ENCODE measurements at places on chromosomes 5 and 9.
A peak's percentile ranks its signal among the peaks of the same experiment; 100 is the strongest.

- DNase-seq, result no peak
Measured at GRCh38 chr5:139848508-139849100, 53.0 kb downstream of the PSD2 start.

DNA sequence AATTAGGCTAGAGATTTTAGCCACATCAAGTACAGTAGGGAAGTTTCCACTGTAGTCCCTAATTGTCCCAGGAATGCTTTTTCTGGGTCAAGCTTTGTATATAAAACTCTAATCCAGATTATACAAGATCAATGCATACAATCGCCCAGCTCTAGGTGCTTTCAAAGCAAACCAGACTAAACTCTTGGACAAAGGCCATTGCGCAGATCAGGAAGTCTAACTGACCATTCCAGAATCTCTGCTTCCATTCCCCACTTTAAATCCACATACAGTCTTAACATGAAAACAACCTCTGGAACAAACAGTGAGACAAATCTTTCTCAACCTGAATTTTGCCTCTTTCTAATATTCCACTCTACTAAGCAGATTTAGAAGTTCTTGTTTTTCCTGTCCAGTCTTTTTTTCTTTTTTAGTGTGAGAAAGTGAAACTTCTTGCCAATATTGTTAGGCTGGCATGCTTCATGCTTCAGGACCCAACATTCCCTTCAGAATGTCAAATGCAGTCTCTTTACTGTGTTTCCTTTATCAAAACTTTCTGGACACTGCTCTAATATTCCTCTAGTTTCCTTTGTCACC is 76.1 kb downstream of the ITGA1 start:
- DNase-seq, result no peak

DNA sequence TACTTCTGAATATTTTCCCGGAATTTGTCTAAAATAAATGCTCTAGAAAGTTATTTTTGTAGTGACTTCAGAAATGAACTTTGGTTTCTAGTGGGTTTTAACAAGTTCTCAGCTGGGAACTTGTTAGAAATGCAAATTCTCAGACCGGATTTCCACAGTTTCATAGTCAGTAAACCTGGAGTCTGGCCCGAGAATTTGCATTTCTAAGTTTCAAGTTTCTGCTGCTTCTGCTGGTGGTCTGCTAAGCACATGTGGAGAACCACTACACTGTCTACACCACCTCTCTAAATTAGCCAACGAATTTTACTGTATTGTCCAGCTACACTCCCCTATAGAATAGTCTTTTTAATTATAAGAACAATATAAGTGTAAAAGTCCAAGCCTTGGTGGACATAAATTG is 208.0 kb downstream of the CHSY3 start:
- DNase-seq, result no peak

GRCh38 chr9:3879726-3880505 is 354.1 kb upstream of the RFX3 start:
- DNase-seq, result no peak

DNA sequence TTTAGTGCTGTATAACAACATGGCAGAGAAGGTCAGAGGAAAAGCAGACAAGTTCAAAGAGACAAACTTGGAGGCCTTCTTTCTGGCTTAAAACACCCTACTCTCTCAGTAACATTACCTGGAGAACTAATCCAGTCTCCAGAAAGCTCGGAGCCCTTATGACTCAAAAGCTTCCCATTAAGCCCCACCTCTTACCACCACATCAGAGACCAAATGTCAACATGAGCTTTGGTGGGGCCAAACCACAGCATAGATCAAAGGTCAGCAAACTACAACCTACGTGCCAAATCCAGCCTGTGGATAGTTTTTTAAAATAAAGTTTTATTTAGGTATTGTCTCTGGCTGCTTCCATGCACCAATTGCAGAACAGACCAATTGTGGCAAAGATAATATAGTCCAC is 589.9 kb downstream of the DNAH5 start:
- no peak for DNase-seq

- DNase-seq, result no peak
Measured at GRCh38 chr9:26687421-26687820, 205.2 kb downstream of the CAAP1 start.

- no peak for DNase-seq
Measured at GRCh38 chr9:136185596-136186366, 19.1 kb downstream of the LHX3 start.

- peak; percentile 98 for DNase-seq
Measured at GRCh38 chr9:114385397-114386181, 2.2 kb downstream of the AKNA start.

DNA sequence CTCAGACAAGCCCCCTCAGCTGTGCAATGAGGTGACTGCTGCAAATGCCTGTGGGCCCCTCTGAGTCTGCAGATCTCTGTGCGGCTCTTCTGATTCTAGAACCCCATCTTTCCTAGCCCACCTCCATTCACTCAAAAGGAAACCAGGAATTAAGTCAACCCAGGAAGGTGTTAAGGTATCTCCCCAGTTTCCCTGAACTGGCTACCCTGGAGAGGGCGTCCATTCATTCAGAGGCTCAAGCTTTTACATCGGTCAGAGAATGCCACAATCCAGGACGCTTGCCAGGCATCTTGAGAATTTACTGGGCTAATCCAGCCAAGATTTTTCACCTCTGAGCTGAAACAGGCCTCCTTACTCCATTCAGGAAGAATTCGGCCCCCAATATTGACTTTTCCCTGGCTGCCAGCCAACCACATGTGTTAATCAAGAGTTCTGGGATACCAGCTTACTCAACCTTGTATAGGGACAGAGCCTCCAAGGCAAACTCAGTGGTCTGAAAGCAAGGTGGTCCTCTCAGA is 889 bp upstream of the ADAMTS12 start:
- DNase-seq, result no peak

GRCh38 chr5:177212242-177212641 is 78.7 kb downstream of the NSD1 start:
- DNase-seq, result no peak

GRCh38 chr5:10288592-10289219 is 19.0 kb downstream of the CMBL start:
- DNase-seq, result no peak

- DNase-seq, result no peak
Measured at GRCh38 chr5:68949256-68949655, 144.6 kb upstream of the SLC30A5 start.

GRCh38 chr9:31588006-31588405 is 796.4 kb upstream of the ACO1 start:
- DNase-seq, result no peak

- DNase-seq, result no peak
Measured at GRCh38 chr5:3584724-3585531, 10.7 kb upstream of the IRX1 start.

GRCh38 chr5:139251281-139251687 is 42.3 kb upstream of the MATR3 start:
- peak; percentile 49 for DNase-seq

GRCh38 chr5:75601567-75601966 is 9.7 kb upstream of the ANKDD1B start:
- no peak for DNase-seq

DNA sequence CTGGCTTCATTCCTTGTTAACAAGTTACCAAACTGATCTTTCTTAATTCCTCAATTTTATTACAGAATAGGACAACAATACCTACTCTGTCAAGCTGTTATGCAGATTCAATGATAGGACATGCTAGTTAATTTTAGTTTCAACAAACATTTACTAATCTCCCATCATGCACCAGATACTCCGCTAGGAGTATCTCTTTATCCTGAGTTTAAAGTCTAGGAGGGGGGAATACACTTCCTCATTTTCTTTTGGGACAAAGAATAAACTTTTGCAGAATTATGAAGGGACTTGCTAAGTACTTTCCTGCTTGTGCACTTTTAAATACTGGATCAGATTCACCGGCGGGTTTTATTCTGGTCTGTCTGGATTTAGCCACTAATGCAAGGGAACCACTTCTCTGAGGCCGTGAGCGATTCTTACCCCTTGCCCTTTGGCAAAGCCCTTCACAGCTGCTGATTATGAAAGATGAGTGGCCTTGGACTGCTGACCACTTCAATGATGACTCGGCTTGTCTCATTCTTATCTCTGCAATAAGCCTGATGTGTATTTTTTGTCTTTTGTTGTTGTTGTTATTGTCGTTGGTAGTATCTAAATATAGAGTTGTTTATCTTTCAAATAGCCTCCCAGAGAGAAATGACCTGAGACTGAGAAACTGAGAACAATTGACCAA is 73.9 kb downstream of the RMI1 start:
- no peak for DNase-seq

GRCh38 chr5:132225165-132226032 is 2.3 kb downstream of the P4HA2 start:
- no peak for DNase-seq

DNA sequence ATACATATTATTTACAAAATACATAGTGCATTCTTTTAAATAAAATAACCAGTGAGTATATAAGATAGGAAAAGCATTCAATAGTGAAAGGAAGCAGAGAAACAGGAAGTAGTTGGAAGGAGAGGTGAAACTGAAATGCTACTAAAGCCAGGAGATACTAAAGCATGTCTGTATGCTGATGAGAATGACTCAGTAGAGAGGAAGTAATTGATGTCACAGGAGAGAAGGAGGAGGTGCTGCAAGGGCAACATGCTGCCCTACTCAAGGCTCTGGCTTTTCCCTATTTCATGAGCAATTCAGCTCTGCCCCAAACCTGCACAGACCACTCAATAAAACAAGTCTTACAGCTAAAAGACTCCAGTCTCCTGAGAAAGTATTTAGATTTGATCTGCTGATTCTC is 108.5 kb upstream of the TXNDC8 start:
- DNase-seq, result peak; percentile 44

DNA sequence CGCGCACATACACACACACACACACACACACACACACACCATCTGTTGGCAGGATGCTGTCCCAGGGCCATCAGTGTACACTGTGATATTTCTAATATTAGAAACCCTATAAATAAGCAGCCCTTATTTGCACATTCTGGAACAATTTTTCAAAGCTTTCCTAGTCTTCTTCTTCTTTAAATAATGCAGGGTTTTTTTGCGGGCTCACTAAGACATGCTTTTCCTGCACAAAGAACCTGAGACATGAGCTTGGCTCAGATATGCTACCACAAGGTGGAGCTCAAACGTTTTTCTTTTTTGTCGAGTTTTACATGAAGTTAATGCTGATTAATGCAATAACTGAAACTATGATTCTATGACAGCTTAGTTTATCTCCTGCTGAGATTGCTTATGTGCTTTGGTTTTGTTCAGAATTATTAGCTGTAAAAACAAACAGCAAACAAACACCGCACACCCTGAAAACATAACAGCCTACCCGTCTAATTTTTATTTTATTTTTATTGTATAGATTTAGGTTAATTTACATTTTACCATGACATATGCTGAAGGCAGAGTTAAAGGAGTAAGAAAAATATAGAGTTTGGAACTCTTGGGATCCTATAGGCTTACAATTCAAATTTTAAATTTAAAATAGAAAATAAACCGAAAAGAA is 95.8 kb downstream of the ALDH1A1 start:
- DNase-seq, result peak; percentile 46

DNA sequence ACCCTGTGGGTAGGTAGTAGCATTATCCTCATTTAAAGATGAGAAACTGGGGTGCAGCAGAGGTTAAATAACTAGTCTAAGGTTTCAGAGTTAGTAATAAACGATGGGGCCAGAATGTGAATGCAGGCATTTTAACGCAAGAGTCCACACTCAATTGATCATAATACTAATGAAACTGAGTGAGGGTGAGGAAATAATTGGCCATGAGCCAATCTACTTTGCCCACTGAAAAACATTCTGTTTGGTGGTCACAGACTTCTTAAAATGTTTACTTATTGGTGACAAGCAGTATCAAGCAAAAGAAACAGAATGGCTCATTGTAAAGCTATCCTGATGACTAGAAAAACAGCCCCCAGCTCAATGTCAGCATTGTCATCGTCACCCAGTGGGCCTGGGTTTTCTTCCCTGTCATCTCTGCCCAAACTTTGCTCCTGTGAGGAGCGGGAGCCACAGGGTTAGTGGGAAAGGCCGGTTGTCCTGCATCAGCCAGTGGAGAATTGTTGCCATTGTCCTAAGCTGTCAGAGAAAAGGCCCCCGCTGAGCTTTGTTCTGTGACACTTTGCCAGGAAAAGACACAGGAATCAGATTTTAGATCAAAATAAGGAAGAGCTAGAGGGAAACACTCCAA is 77.3 kb upstream of the MAN2A1 start:
- no peak for DNase-seq

DNA sequence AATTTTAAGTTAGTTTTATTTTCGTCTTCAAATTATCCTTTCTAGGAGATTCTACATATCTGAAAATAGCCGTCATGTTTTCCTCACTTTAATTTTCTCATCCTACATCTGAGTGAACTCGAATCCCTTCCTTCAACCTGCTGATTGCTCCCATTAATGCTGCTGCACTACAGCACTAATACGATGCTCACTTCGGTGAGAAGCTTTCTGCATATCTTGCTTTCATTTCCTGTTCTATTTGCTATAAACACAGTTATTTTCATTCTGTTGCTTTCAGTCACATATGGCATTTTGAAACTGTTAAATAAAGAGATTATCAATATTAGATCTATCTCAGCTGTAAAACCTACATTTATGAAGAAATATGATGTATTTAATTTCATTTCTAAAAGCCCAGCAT is 749.2 kb downstream of the EFNA5 start:
- DNase-seq, result no peak

GRCh38 chr5:171157276-171157675 is 151.8 kb upstream of the TLX3 start:
- no peak for DNase-seq

DNA sequence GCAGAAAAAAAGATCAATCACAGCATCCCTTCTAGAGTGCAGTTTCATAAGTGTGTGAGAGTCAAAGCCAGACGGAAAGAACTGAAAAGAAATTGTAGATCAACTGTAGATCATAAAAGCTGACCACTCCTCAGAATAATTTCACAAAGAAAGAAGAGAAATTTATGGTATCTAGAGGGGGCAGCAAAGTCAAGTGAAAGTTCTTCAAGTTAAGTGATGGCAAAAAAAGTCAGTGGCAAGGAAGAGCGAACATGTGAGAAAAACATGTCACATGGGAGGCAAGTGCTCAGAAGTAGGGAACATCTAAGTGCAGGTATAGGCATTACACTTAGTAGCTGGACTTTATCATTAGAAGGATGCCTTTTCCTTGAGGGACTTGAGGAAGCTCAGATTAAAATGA is 245.1 kb upstream of the ISL1 start:
- DNase-seq, result no peak

DNA sequence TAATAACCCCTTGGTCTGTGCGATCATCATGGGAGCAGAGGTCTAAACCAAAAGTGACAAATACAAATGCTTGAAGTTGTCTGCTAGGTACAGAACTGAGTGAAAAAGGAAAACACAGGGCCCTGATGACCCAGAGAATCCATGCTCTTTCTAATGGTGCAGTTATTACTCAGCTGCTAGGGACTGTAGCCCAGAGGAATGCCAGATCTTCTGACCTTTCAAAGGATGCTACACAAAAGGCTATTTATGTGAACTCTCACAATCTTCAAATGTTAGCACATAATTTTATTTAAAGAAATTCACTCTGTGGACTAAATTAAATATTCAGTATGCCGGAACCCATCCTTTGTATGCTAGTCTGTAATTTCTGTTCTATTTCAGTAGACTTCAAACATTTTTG is 79.9 kb downstream of the PRR16 start:
- DNase-seq, result no peak

- DNase-seq, result no peak
Measured at GRCh38 chr9:121743441-121744001, 92.1 kb downstream of the DAB2IP start.

GRCh38 chr5:160573318-160573717 is 151.7 kb downstream of the PTTG1 start:
- DNase-seq, result no peak

- peak; percentile 2 for DNase-seq
Measured at GRCh38 chr9:117643288-117643654, 60.9 kb upstream of the TLR4 start.
